ENCODE measurements at places on chromosomes 16 and 17. TPM values are rescaled to one million over a fixed set of nuclear protein-coding genes. Genes with fewer than 3 reads are reported as not detected.

CSH1 gene
- polyA plus RNA-seq: not detected

PLD6 gene
- 3.6 TPM for polyA plus RNA-seq

GPR139 gene
- polyA plus RNA-seq: not detected

NPIPB13 gene
- 2.7 TPM for polyA plus RNA-seq

VPS9D1 gene
- 5.9 TPM for polyA plus RNA-seq
